ENCODE measurements at places on chromosomes 3 and 15.
A peak's percentile ranks its signal among the peaks of the same experiment; 100 is the strongest.

- DNase-seq: no peak
These were observed 242.1 kb upstream of the PDZRN3 start for GRCh38 chr3:73866846-73867245.

DNA sequence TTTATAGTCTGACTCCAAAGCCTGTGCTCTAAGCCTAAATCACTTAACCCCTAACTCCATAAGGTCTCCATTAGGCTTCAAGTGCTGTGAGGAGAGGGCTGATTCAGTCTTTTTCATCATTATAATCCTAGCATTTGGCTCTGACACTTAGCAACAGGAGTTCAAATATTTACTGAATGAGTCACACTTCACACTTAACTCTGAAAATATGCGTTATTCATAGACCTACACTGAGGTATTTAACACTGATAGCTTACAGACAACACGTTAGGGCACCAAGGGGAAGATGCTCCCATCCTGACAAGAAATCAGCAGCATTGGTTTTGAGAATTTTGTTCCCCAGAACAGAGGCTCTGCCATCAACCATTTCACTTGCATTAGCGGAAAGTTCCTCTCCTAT, 53.5 kb downstream of the MSL2 start:
- DNase-seq: peak; percentile 90

DNA sequence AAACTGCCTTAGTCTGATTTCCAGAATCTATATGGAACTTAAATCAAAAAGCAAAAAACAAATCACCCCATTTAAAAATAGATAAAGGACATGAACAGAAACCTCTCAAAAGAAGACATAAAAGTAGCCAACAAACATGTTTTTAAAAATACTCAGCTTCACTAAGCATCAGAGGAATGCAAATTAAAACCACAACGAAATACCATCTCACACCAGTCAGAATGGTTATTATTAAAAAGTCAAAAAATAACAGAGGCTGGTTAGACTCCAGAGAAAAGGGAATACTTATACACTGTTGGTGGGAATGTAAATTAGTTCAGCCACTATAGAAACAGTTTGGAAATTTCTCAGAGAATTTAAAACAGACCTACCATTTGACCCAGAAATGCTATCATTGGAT, 367.9 kb downstream of the ZIC4 start:
- no peak for DNase-seq

- no peak for DNase-seq
These were observed 256.1 kb upstream of the PROK2 start for GRCh38 chr3:72041076-72041475.

GRCh38 chr15:66025015-66025452, 155.7 kb downstream of the RAB11A start:
- no peak for DNase-seq

- no peak for DNase-seq
These were observed 8.7 kb upstream of the GP9 start for GRCh38 chr3:129051871-129052340.

DNA sequence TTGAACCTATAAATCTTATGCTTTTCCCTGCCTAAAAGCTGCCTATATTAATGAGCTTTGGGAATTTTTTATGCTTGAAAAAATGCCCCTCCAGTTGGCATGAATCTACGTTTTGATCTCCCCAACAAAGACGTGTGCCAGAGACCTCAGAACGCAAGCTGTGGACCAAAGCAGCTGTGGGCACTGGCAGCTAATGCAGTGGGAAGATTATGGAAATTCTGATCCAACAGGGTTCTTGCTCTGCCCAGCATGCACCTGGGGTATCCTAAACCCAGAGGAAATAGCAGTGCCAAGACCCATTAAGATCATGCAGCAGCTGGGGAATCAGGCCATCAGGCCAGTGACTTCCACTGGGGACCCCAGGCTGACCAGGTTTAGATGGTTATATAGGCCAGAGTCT, 423.0 kb downstream of the ZBBX start:
- no peak for DNase-seq

- no peak for DNase-seq
These were observed 23.5 kb downstream of the DUSP7 start for GRCh38 chr3:52032702-52033408.

GRCh38 chr15:94677202-94677790, 445.9 kb downstream of the MCTP2 start:
- DNase-seq: no peak
